ENCODE measurements at places on chromosomes 1 and 21.

- DNase-seq = no peak
Measured at GRCh38 chr1:55478742-55479141, 263.6 kb upstream of the USP24 start.

DNA sequence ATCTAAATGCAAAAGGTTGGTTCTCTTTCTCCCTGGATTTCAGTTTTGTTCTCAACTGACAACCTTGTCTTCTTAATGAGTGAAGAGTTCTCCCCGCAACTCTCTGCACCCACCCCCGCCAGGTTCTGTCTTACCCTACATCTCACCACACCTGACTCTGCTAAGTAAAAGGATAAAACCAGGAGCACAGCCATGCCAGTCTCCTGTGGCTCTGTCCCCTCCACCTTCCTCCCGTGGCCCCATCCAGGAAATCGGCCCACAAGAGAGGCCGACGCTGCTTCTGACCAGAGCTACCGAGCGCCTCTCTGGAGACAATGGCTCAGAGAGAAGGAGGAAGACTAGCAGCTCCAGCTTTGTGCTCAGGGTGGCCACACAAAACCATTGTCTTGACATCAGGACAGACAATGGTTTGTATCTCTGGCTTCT, 72.2 kb downstream of the PLEKHA6 start:
- DNase-seq = no peak

- DNase-seq = no peak
Measured at GRCh38 chr1:223742856-223743517, 30.6 kb downstream of the CAPN2 start.

DNA sequence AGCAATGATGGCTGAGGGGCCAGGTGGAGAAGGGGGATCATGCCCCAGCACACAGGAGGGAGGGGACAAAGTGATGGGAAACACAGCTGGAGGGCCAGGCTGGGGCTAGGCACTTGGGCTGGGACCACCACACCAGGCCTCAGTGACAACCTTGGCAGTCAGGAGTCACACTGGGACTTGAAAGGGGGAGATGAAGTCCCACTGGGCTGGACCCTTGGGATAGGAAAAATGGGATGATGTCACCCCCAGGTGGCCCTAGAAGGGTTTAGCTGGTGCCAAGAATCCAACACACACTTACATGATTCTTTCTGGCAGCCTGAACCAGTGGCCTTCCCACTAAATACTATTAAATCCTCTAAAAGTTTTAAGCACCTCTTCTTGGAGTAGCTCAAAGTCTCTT, 17.1 kb downstream of the ZBTB17 start:
- no peak for DNase-seq

- no peak for DNase-seq
Measured at GRCh38 chr21:16194788-16195537, 465.2 kb downstream of the USP25 start.

DNA sequence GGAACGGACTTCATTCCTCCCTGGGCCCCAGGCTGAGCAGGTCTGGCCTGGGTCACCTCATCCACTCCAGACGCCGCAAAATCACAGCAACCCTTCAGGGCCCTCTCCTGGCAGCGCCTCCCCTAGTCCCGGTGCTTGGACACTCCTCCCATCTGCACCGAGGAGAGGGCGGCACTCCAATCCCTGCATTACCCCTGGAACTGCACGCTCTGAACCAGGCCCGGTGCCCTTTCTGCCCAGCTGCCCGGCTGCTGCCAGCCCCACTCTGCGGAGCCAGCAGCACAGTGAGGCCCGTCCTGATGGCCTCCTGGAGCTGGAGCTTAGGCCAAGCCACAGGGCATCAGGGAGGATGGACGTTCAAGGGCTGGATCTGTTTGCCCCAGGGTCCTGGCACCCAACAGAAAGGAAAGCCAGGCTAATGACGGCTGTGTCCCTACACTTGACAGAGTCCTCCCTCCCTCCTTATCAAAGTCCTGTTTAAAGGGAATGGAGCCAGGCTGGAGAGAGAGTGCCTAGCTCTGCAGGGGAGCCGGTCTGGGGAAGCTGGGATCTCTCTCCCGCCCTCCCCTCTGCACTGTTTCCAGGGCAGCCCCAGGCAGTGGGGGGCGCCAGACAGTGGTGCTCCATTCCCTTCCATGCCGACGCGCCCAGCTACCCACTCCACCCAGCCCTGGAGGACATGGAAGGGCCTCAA, 12.7 kb downstream of the COL6A2 start:
- peak; percentile 87 for DNase-seq

DNA sequence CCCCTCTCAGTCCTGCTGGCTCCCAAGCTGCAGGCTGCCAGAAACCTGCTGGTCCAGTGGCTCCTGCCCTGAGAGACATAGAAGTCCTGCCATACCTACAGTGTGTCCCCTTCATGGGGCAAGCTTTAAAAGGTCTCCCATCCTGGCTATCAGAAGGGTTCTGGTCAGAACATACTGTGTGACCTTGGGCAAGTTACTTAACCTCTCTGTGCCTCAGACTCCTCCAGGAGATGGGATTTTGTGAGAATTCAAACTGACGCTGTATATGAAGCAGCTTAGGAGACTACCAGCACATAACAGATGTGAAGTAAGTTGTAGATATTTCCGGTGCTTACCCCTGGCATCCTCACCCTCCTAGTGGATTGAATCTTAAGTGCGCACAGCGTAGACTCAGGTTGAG, 8.7 kb upstream of the GJB5 start:
- no peak for DNase-seq

DNA sequence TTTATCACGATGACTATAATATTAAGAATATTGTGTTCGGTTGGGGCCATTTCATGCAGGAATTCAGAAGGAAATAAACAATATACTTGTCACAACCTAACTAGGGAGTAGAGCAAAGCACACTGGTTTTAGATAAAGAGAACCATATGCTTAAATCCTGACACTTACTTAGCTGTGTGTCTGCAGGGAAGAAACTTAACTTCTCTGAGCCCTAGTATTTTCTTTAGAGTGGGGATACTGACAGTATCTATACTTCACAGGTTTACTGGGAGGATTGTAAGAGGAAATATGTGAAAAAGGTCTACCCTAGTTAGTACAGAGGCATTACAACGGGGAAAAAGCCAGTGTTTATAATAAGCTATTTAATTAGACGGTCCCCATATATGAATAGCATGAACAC, 72.9 kb downstream of the IARS2 start:
- DNase-seq = no peak

DNA sequence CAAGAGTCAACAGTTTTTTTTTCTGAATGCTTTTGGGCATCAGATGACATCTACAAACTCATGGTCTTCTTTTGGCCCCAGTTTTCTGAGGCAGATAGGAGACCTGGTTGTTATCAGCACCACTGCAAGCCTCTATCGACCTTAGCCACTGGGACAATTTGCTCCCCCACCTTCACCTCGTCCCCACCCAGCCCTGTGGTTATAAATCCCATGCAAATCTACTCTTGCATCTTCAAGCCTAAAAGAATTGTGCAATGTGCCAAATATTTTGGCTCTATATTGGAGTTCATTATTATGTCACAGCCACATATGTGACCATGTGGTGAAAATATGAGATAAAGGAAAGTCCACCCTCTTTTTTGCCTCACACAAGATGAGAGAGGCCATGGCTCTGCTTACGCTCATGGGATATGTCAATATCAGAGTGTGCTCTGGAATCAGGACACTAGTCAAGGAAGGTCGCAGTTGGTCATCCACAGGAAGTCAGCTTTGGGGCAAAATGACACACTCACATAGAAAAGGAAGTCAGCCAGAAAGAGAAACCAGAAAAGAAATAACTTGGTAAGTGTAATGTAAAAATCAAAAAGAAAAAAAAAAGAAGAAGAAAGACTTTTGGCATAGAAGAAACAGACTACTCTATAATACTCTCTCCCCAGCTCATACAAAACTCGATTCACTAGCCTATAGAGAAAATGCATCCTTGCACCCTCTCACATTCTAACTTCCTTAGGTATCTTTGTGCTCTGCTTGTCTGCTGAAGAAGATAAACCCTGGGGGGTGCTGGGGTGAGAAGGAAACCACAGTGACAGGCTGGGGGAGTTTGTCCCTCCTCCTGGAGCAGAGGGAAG, 21.2 kb downstream of the SLC30A10 start:
- DNase-seq = no peak

DNA sequence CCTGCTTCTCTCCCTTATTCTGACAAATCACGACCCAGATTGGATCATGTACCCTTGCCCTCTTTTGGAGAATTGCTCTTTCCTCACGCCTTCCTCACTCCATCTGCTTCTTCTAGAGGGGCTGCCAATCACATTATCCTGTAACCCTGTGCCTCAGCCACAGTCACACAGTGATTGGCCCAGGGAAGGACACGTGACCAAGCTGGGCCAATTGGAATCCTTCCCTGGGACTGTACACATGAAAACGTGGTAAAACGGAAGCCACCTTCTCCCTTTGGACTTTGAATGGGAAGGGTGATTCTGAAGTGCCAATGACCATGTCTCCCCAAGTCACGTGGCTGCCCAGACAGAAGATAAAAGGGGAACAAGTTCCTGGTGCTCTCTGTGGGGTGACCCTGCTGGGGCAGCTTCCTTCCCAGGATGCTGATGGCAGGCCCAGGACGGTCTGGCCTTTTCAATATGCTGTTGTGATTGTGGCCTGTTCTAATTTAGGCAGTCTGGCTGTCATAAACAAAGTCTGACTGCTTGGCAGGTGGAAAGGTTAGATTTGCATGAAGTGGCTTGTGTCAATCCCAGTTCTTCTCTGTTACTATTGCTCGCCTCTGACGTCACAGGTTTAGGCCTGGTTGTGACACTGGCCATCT, 92.9 kb downstream of the UBIAD1 start:
- no peak for DNase-seq

- DNase-seq = no peak
Measured at GRCh38 chr1:63524201-63524600, 876 bp downstream of the EFCAB7 start.

- peak; percentile 66 for DNase-seq
Measured at GRCh38 chr21:35323947-35324346, 274.8 kb upstream of the RUNX1 start.

- DNase-seq = peak; percentile 32
Measured at GRCh38 chr1:3465091-3465934, 10.8 kb downstream of the ARHGEF16 start.

DNA sequence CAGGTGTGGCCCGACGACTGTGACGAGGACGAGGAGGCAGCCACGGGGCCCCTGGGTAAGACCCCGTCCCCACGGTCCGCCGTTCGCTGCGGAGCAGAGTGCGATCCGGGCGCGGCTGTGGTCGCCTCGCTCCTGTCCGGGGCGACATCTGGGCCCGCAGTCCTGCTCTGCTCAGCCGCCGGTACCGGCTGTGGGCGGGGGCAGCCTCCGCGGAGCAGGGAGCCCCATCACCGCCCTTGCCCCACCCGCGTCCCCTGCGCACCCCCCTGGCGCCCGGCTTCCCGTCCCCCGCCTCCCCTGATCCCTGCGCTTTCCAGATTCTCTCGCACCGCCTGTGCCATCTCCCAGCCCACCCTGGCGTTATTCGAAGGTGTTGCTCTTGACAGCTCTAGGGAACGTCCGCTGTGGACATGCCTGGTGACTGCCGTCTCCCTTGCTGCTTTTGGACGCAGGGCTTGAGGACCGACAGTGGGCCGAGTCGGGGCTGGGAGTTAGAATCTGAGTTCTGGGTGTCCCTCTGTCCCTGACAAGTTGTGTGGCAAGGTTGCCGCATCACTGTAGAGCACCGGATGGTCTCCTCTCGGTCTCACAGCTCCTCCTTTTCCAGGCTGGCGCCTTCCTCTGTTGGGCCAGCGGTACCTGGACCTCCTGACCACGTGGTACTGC, 596 bp downstream of the TOR3A start:
- DNase-seq = peak; percentile 52

DNA sequence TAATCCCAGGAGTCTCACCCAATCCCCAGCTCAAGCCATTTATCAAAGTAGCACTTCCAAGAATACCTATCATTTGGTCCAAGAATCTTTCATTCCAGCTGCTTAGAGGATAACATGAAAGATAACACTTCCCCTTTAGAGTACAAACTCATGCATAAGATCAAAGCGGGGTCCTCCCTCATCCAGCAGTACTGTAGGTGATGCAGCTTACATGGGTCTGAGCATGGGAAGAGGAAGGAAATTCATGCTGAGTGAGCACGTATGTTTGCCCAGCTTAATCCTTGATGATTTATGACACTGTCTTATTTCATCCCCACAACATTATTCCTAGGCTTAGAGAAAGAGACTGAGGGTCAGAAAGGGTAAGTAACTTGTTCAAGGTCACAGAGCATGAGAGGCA, 167.1 kb upstream of the GJB5 start:
- no peak for DNase-seq

- DNase-seq = no peak
Measured at GRCh38 chr1:209406168-209406567, 177.3 kb upstream of the CAMK1G start.

DNA sequence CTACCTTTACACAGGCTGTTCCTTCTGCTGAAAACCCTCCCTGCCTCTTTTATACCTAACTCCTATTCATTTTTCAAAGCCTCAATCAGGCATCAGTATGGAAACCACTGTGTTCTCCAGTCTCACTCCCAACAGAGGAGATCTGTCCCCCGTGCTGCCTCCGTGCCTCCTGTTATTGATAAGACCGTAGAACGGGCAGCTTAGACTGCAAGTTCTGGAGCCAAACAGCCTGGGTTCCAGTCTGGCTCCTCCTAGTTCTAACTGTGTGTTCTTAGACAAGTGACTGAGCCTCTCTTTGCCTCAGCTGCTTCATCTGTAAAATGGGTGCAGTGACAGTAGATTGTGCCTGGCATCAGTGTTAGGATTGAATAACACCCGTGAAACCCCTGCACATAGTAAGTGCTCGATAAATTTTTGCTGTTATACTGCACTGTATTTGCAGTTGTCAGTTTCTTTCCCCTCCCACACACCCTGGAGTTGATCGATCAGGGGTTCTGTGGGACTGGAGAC, 17.0 kb upstream of the IFFO2 start:
- no peak for DNase-seq

- peak; percentile 76 for DNase-seq
Measured at GRCh38 chr1:156750711-156751450, 594 bp downstream of the HDGF start.
